Pericardium fibroblast (primary cell): ENCODE measurements at places on chromosomes 1 and 21. TPM values are rescaled to one million over a fixed set of nuclear protein-coding genes. Genes with fewer than 3 reads are reported as not detected.

The MMEL1 gene
- not detected in 2 replicates for total RNA-seq

The HAO2 gene
- not detected in 2 replicates for total RNA-seq

The LRRC3 gene
- 3.0 and 3.5 TPM in 2 replicates for total RNA-seq

The CFHR3 gene
- total RNA-seq: not detected in 2 replicates

The MAGI3 gene
- total RNA-seq: 5.8 and 7.1 TPM in 2 replicates

The DDR2 gene
- total RNA-seq: 94.6 and 158 TPM in 2 replicates

The ANXA9 gene
- 0.26 and 1.2 TPM in 2 replicates for total RNA-seq

The C1orf87 gene
- not detected in 2 replicates for total RNA-seq
